ENCODE measurements at places on chromosomes 6 and 20. TPM values are rescaled to one million over a fixed set of nuclear protein-coding genes. Genes with fewer than 3 reads are reported as not detected.
A peak's percentile ranks its signal among the peaks of the same experiment; 100 is the strongest.

- H3K36me3 ChIP-seq: no peaks in the 10 kb centered on the region
- no peaks in the 10 kb centered on the region for H3K27me3 ChIP-seq
- peaks cover 14% of the 10 kb centered on the region for H3K4me1 ChIP-seq
- H3K4me3 ChIP-seq: no peak overlapping the region
- H3K27ac ChIP-seq: 0 out of 2 replicates have a peak overlapping the region, but pooled peaks have one; percentile 23
- peak; percentile 67 for DNase-seq
Observed at GRCh38 chr6:63899550-63899949, 263.9 kb downstream of the PHF3 start.

- no peak overlapping the region for H3K4me3 ChIP-seq
- no peaks in the 10 kb centered on the region for H3K36me3 ChIP-seq
- no peaks in the 10 kb centered on the region for H3K27me3 ChIP-seq
- no peak for DNase-seq
- no peak overlapping the region for H3K27ac ChIP-seq
- H3K4me1 ChIP-seq: no peaks in the 10 kb centered on the region
Observed at GRCh38 chr6:164967102-164967501, 342.3 kb downstream of the C6orf118 start.

DNA sequence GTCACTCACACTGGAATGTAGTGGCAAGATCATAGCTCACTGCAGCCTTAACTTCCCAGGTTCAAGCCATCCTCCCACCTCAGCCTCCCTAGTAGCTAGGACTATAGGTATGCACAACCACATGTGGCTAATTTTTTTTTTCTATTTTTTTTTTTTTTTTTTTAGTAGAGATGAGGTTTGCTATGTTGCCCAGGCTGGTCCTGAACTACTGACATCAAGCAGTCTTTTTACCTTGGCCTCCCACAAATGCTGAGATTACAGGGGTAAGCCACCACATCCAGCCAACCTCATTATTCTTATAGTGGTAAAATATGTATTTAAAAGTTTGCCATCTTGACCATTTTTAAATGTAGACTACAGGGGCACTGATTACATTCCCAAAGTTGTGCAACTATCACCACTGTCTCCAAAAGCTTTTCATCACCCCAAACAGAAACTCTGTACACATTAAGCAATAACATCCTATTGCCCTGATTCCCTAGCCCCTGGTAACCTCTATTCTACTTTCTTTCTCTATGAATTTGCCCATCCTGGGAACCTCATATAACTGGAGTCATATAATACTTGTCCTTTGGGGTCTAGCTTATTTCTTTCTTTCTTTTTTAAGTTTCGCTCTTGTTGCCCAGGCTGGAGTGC lies 268.0 kb upstream of the JARID2 start:
- no peak overlapping the region for H3K27ac ChIP-seq
- no peaks in the 10 kb centered on the region for H3K36me3 ChIP-seq
- DNase-seq: no peak
- no peaks in the 10 kb centered on the region for H3K27me3 ChIP-seq
- no peak overlapping the region for H3K4me3 ChIP-seq

- H3K4me1 ChIP-seq: peaks cover 23% of the 10 kb centered on the region
- H3K27me3 ChIP-seq: no peaks in the 10 kb centered on the region
- peaks cover 31% of the 10 kb centered on the region for H3K36me3 ChIP-seq
- no peak for DNase-seq
- peak overlapping the region; percentile 91 for H3K4me3 ChIP-seq
- H3K27ac ChIP-seq: peak overlapping the region; percentile 17
Observed at GRCh38 chr6:43014434-43014909, 423 bp downstream of the KLHDC3 start.

DNA sequence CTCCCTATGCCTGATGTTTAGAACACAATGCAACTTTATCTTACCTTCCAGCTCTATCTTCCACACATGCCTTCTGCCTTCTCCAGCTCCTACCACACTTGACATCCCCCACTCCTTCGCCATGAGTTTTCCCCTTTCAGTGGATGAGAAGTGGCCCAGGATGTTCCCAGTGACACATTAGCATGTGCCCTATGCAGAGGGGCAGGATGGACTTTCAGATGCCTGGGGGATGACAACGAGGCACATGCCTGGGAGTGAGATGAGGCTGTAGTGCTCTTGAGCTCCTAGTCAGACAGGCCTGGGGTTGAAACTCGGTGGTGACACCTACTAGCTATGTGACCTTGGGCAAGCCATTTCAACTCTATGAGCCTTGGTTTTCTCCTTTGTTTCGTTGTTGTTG lies 20.1 kb upstream of the SLC32A1 start:
- no peak for DNase-seq
- no peaks in the 10 kb centered on the region for H3K4me1 ChIP-seq
- H3K36me3 ChIP-seq: no peaks in the 10 kb centered on the region
- H3K27me3 ChIP-seq: peaks cover 70% of the 10 kb centered on the region
- H3K27ac ChIP-seq: no peak overlapping the region
- no peak overlapping the region for H3K4me3 ChIP-seq

DNA sequence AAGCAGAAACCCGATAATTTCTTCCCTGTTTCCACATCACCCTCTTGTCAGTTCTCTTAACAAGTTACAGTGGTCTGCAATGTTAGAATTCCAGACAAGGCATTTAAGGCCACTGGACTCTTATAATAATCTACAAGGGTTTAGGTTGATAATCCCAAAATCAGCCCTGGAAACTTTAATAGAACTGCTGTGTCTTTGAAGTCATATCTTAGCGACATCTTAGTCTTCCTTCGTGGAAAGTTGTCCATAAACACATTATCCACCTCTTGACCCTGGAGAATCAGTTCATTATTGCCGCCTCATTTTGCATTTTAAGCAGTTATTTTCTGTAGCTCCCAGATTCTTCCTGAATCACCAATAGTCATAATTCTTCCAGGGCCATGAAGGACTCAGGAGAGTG lies 108.6 kb upstream of the PLCB4 start:
- no peak overlapping the region for H3K4me3 ChIP-seq
- H3K36me3 ChIP-seq: no peaks in the 10 kb centered on the region
- no peaks in the 10 kb centered on the region for H3K27me3 ChIP-seq

DNA sequence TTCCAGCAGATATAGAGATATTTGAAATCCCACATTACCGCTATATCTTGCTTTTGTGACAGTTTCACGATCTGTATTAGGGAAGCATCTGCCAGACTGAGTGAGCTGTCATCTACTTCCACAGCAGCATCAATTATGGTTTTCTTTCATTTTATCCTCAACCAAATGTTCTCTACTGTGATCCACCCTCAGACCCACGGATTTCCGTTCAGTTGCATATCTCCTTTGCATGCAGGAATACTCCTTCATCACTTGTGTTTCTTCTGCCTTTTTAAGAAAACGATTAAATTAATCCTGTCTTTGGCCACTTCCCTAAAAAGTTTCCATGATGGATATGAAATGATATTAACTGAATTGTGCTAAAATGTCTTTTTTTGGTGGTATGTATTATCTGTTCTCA lies 262.1 kb upstream of the ADGRB3 start:
- H3K27me3 ChIP-seq: no peaks in the 10 kb centered on the region
- peaks cover 12% of the 10 kb centered on the region for H3K4me1 ChIP-seq
- no peaks in the 10 kb centered on the region for H3K36me3 ChIP-seq
- no peak overlapping the region for H3K4me3 ChIP-seq

- peaks cover 43% of the 10 kb centered on the region for H3K27me3 ChIP-seq
- no peak overlapping the region for H3K4me3 ChIP-seq
- no peaks in the 10 kb centered on the region for H3K4me1 ChIP-seq
- DNase-seq: no peak
- no peak overlapping the region for H3K27ac ChIP-seq
- H3K36me3 ChIP-seq: no peaks in the 10 kb centered on the region
Observed at GRCh38 chr20:8232332-8232731, 100.3 kb downstream of the PLCB1 start.

GRCh38 chr20:15682690-15683089 lies 890.6 kb downstream of the KIF16B start:
- H3K4me1 ChIP-seq: peaks cover 13% of the 10 kb centered on the region
- H3K36me3 ChIP-seq: no peaks in the 10 kb centered on the region
- H3K27me3 ChIP-seq: no peaks in the 10 kb centered on the region
- H3K27ac ChIP-seq: no peak overlapping the region
- DNase-seq: peak; percentile 60
- no peak overlapping the region for H3K4me3 ChIP-seq

GRCh38 chr20:44861531-44862006 lies 23.9 kb upstream of the YWHAB start:
- no peaks in the 10 kb centered on the region for H3K27me3 ChIP-seq
- no peak overlapping the region for H3K4me3 ChIP-seq
- no peaks in the 10 kb centered on the region for H3K36me3 ChIP-seq
- DNase-seq: peak; percentile 45
- no peak overlapping the region for H3K27ac ChIP-seq
- peaks cover 4% of the 10 kb centered on the region for H3K4me1 ChIP-seq

- no peak overlapping the region for H3K4me3 ChIP-seq
- H3K27ac ChIP-seq: no peak overlapping the region
- peaks cover 64% of the 10 kb centered on the region for H3K4me1 ChIP-seq
Observed at GRCh38 chr6:11425876-11426275, 111.7 kb upstream of the TMEM170B start.

DNA sequence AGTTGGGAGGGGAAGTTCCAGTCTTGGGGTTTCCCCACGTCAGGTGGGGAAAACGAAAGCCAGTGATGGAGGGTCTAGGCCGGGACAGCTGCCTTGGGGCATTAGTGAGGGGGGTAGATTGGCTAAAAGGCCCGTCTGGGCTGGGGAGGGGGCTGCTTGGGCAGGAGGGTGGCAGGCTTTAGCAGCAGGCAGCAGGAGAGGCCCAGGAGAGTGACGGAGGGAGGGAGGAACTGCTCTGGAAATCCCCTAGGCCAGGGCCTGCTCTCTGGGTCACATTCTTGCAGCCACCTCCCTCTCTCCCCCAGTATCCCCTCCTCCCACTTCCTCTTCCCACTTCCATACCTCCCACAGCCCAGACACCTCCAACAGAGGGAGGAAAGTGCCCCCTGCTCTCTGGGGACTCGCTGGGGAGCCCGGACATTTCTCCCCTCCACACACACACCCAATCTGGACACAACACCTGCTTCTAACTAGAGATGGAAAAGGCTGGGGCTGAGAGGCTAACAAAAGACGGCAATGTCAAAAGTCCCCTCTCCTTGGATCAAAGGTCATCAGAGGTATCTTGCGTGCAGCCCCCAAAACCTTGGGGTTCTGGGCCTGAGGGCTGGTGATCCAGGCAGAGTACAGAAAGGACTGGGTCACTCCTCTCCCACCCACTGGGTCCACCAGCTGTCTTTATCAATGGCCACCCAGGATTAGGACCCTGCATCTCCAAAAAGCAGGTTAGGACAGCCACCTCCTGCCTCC lies 1.8 kb downstream of the NFKBIE start:
- H3K36me3 ChIP-seq: no peaks in the 10 kb centered on the region
- no peak overlapping the region for H3K27ac ChIP-seq
- DNase-seq: no peak
- no peaks in the 10 kb centered on the region for H3K27me3 ChIP-seq
- H3K4me3 ChIP-seq: peak overlapping the region; percentile 80

GRCh38 chr6:41942067-41942851 lies 651 bp upstream of the CCND3 start:
- H3K27me3 ChIP-seq: no peaks in the 10 kb centered on the region
- H3K4me1 ChIP-seq: peaks cover 24% of the 10 kb centered on the region
- DNase-seq: no peak

- no peak overlapping the region for H3K27ac ChIP-seq
- H3K27me3 ChIP-seq: no peaks in the 10 kb centered on the region
- H3K4me3 ChIP-seq: no peak overlapping the region
- peaks cover 3% of the 10 kb centered on the region for H3K4me1 ChIP-seq
Observed at GRCh38 chr6:34455831-34456230, 10.0 kb upstream of the PACSIN1 start.

- DNase-seq: peak; percentile 65
- H3K27me3 ChIP-seq: no peaks in the 10 kb centered on the region
- H3K36me3 ChIP-seq: no peaks in the 10 kb centered on the region
- peaks cover 27% of the 10 kb centered on the region for H3K4me1 ChIP-seq
- H3K27ac ChIP-seq: peak overlapping the region; percentile 78
Observed at GRCh38 chr6:17877196-17877894, 110.1 kb downstream of the KIF13A start.

GRCh38 chr20:63145156-63145555 lies 70.8 kb downstream of the YTHDF1 start:
- no peak overlapping the region for H3K27ac ChIP-seq
- peak; percentile 22 for DNase-seq
- peaks cover 86% of the 10 kb centered on the region for H3K27me3 ChIP-seq
- H3K36me3 ChIP-seq: no peaks in the 10 kb centered on the region
- no peak overlapping the region for H3K4me3 ChIP-seq

- no peak overlapping the region for H3K27ac ChIP-seq
- no peaks in the 10 kb centered on the region for H3K27me3 ChIP-seq
- DNase-seq: no peak
- H3K36me3 ChIP-seq: no peaks in the 10 kb centered on the region
- H3K4me1 ChIP-seq: no peaks in the 10 kb centered on the region
- H3K4me3 ChIP-seq: no peak overlapping the region
Observed at GRCh38 chr20:15069355-15069754, 731.9 kb upstream of the FLRT3 start.

DNA sequence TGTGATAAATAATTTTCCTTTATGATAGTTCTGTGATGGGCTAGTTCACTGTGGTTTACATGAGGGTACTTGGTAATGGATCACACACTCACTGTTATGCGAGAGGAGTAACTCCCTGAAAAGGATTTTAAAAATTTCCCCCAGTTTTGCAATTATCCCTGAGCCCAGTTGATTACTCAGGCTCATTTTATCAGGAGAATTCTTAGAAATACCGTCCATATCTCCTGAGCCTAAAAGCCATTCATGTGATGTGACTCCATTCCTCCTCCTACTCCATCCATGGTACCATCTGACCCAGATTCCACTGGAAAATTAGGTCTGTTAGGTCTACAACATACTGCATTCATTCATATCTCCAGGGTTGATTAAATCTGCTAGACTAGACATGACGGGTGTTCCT lies 16.4 kb upstream of the IBTK start:
- no peak for DNase-seq
- peaks cover 31% of the 10 kb centered on the region for H3K4me1 ChIP-seq
- no peak overlapping the region for H3K27ac ChIP-seq
- no peak overlapping the region for H3K4me3 ChIP-seq
- H3K36me3 ChIP-seq: no peaks in the 10 kb centered on the region
- H3K27me3 ChIP-seq: no peaks in the 10 kb centered on the region

DNA sequence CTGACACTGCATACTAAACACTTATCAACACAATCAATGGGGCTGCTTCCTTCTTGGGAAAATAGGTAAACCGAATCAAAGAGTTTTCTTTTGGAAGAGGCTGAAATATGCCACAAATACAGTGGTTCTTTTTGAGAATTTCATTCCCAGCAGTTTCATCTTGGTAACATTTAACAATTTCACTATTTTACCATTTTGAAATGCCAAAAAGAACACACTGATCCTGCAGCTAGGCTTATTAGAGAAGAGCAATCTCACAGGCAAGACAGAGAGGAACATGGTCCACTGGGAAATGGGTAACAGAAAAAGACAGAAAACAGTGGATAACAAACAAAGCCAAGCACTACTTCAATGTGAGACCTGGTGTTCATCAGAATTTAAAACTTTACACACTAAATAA lies 2.5 kb downstream of the CNR1 start:
- peaks cover 37% of the 10 kb centered on the region for H3K27me3 ChIP-seq
- H3K4me3 ChIP-seq: no peak overlapping the region
- no peak for DNase-seq
- no peak overlapping the region for H3K27ac ChIP-seq
- H3K36me3 ChIP-seq: no peaks in the 10 kb centered on the region

Gene TNXB
- total RNA-seq: 3.3 TPM

Gene CCN6
- total RNA-seq: not detected

Gene FNDC11
- total RNA-seq: 0.40 TPM

Gene NKAIN2
- total RNA-seq: not detected

Gene SERPINB6
- total RNA-seq: 140 TPM

Gene RIPOR2
- total RNA-seq: 0.44 TPM

Gene RAET1E
- total RNA-seq: 1.7 TPM

Gene SPAG4
- 7.9 TPM for total RNA-seq

Gene SALL4
- 1.7 TPM for total RNA-seq

Gene CDH26
- total RNA-seq: 1.2 TPM
